ENCODE measurements at places on chromosomes 12 and 14.

DNA sequence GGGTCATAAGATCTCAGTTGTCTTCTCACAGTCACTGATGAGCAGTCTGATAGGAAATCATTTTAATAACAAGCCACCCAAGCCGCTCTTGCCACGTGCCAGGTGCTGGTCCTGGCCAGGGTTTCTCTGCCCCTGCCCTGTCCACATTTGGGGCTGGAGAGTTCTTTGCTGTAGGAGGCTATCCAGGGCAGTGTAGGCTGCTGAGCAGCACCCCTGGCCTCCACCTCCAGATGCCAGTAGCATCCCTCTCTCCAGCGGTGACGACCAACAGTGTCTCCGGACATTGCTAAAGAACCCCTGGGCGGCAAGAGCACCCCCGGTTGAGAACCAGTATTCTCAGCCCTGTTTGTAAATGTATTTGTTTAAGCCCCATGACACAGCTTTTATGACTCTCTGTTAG is 243.7 kb downstream of the GLT1D1 start:
- DNase-seq: no peak

DNA sequence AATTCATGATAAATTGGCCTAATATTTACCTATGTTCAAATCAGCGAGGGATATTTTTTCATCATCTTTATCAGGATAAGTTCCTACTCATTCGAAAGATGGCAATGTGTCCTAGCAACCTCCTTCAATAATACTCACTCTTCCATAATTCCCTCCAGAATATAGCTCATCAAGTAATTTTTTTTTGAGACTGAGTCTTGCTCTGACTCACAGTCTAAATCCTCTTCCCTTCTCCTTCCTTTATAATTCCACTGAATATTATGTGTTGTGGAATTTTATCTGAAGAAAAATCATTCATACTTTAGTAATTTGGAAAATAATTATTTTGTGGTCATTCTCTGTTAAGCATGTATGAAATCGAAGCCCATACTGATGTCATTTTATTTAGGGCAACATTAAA is 663.8 kb downstream of the FLRT2 start:
- DNase-seq: no peak

- DNase-seq: no peak
Measured at GRCh38 chr14:58901826-58902225, 264.1 kb downstream of the DACT1 start.

DNA sequence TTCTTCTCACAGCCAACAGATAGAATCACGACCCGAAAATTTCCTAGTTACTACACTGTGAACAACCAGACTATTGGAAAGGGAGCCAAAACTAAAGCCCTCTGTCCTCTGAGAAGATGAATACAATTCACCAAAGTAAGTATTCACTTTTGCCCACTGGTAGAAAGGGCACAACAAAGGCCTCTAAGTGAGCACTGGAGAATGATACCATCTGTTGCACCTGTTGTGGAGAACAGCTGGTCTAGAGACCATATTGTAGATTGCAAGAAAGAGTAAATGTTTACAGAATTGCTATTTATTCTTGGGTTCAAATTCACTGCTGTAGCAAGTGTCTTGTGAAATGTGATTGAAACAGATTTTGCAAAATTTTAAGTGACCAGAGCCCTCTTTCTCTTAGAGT is 46.9 kb upstream of the ANO6 start:
- DNase-seq: no peak

GRCh38 chr12:58761308-58761707 is 159.0 kb downstream of the LRIG3 start:
- no peak for DNase-seq

GRCh38 chr12:124532331-124532750 is 35.1 kb downstream of the NCOR2 start:
- no peak for DNase-seq

GRCh38 chr12:57173089-57173488 is 25.7 kb upstream of the LRP1-AS start:
- DNase-seq: no peak

- DNase-seq: no peak
Measured at GRCh38 chr12:82124711-82125380, 233.3 kb downstream of the CCDC59 start.

DNA sequence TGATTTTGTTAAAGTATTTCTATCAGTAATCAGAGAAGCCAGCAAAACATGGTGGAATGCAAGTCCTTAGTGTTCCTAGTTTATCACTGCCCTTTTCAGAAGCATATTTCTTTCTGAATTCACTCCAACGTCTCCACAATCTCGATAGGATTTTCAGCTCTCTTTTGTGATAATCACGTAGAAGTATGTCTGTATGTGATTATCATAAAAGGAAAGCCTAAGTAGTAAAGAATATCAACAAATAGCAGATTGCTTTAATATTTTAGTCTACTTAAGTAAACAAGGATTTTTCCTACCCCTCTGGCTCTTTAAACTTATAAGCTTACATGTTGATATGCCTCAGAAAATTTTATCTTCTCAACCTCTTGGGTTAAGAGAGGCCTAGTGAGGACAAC is 147.4 kb upstream of the NUDT4 start:
- DNase-seq: no peak

- no peak for DNase-seq
Measured at GRCh38 chr14:76772300-76773187, 11.3 kb downstream of the VASH1 start.

DNA sequence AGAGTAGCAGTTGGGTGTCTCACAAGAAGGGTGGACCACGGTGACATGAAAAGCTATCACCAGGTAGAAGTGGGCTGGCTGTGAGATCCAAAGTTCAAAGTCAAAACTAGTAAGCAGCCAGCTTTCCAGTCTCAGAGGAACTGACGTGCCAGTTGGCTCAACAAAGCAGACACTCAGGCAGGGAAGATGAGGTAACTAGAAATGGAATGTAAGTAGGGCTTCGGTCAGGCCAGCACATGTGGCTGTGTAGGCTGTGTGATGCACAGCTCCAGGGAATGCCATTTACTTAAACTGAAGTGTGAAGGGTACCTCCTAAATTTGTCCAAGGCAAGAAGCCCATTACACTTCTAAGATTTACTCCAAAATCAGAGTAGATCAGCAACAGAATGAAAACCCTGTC is 43.6 kb downstream of the PTPRR start:
- DNase-seq: no peak

DNA sequence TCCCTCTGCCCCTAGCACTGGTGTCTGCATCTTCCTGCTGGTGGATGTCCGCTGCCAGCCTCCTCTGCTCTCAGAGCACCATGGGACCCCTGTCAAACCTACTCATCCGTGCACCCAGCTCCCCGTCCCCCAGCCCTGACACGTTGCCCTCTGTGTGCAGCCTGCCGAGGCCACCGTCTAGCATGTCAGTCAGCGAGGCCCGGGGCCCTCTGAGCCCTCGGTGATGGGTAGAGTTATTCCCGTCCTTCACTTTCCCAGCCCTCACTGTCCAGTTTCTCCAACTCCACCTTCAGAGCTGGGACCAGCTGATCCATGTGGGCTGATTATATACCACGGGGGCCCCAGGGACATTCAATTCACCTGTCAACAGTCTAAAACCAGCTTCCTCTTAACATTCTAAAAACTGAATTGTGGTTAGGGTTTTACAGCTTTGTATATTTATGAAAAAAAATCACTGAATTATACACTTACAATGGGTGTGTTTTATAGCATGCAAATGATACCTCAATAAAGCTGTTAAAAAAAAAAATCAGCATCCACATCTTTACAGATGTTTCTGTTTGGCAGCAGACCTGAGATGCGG is 61.3 kb downstream of the CCDC88C start:
- no peak for DNase-seq

DNA sequence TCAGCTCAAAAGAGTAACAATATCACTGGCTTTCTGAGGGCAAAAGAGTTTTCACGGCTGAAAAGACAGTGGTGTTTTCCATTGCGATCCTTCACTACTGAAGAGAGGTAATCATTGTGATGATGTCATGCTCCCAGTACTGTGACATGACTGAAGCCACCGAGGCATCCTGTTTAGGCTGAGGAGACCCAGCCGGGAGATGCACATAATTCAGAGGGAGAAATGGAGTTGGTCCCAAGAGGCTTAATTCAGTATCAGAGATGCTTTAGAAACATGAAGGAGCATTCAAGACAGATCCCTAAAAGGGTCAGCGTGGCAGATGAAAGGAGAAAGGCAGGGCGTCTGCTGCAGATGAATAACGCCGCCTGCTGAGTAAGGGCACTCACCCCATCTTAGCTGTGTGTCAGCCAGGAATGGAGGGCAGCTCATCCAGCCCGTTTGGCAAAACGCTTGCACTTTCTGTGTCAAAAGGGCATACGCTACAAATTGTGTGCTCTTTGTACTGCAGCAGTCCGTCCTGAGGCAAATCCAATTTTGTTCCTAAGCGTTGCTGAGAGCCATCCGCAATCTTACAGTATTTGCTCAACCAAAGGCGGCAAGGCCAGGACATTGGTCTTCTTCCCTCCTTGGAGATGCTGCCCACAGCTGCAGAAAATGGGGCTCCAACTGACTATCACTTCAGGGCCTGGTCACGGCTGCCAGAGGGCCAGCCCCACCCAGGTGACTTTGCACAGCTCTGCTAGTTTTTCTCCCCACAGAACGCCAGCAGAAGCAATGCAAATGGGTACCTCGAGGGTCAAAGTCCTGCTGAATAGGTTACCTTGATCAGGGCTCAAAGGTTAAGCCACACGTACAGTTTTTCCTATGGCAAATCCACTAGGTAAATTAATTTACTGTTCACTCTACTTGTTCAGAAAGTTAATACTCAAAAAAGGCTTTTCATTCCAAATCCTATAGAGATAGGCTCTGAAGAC is 23.5 kb downstream of the CCDC92 start:
- DNase-seq: no peak

DNA sequence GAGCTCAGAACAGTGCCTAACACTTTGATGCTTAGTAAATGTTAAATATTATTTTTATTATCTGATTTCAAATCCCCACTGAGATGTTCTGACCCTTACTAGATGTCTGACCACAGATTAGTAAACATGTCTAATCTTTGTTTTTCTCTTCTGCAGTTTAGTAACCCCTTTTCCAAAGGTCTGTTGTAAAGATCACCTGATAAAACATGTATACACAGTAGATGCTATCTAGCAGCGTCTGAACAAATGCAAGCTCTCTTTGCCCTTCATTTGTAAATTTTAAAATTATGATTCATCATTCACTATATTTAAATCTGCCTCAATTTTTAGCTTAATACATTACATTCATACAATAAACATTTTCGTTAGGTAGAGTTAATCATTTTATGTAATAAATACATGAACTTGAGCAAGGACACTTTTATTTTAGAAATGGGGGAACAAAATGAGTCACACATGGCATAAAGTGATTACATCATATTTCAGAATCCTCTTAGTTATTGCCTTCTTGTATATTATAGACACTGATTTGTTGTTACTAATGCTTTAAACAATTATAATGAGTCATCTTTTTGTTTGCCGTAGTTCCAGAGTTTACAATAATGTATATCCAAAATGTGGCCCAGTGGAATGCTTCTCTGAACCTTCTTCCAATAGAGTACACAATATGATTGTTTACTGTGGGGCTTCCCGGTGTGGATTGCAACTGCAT is 1.7 kb upstream of the OR4K5 start:
- no peak for DNase-seq
